ENCODE measurements at places on chromosomes 3 and 15.

- no peak for DNase-seq
These were observed 16.3 kb downstream of the BHLHE40 start for GRCh38 chr3:4995500-4996053.

GRCh38 chr3:42706721-42707619, 4.4 kb upstream of the HHATL start:
- DNase-seq, result no peak

GRCh38 chr3:124812291-124813265, 74.6 kb downstream of the ITGB5 start:
- peak; percentile 92 for DNase-seq

DNA sequence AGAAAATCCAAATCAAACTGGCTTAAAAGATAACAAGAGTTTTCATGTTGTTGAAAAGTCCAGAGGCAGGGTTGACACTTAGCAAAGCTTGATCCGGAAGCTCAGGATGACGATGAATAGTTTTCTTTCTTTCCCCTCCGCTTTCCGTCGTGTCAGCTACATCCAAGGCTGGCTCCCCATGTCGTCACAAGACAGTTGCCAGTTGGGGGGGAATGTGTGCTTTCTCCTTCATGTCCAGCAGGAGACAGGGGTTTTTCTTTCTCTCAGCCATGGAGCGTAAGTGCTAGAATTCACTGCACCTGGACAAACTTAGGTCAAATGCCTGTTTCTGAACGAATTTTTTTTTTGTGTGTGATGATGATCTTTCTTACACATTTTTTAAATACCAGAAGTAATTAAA, 273.8 kb upstream of the RGMA start:
- no peak for DNase-seq

- DNase-seq, result no peak
These were observed 52.6 kb upstream of the ABHD10 start for GRCh38 chr3:111926266-111926676.

DNA sequence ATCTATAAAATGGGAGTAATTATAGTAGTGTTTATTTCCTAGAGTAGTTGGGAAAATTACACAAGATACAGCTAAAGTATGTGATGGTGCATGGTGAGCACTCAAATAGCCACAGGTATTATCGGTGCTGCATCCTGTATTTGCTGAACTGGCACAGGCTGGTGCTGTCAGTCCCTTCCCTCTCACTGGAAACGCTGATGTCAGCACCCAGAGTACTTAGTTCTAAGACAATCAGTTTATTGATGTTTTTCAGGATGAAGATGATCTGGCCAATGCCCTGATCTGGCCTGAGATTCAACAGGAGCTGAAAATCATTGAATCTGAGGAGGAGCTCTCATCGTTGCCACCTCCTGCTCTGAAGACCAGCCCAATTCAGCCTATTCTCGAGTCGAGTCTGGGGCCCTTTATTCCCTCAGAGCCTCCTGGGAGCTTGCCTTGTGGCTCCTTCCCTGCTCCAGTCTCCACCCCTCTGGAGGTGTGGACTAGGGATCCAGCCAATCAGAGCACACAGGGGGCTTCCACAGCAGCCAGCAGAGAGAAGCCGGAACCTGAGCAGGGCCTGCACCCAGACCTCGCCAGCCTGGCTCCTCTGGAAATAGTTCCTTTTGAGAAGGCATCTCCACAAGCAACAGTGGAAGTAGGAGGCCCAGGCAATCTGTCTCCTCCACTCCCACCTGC, 49.7 kb downstream of the TMEM39A start:
- DNase-seq, result no peak

DNA sequence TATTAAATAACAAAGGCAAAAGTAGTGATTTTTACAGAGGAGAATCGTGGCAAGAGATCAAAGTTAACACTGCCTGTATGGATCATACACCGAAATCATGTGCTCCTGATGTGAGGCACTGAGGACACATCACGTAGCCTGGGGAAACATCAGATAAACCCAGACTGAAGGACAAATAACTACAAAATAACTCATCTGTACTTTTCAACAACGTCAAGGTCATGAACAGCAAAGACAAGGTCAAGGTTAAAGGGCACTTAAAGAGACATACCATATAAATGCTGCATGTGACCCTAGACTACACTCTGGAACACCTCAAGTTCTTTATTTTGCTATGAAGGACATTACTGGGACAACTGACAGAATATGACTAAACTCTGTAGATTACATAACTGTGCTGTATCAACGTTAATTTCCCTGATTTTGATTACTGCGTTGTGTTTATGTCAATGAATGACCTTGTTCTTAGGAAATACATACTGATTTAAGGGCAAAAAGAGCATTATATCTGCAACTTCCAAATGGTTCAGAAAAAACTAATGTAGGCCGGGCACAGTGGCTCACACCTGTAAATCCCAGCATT, 48.1 kb downstream of the CHSY1 start:
- no peak for DNase-seq

DNA sequence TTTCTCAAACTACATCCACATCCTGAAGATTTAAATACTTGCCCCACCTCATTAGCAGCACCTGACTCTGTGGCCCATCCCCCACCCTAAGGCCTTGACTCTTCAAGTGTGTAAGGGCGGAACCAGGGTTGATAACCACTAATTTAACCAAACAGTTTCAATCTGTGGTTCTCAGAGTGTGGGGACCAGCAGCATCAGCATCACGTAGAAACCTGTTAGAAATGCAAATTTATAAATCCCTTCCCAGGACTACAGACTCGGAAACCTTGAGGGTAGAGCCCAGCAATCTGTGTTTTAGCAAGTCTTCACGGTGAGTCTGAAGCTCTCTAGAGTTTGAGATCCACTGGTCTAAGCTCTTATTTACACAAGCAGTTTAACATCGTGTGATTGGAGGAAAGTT, 12.4 kb downstream of the GNB4 start:
- DNase-seq, result no peak

GRCh38 chr15:23850666-23851065, 163.6 kb upstream of the NDN start:
- DNase-seq, result no peak

GRCh38 chr15:58742819-58743502, 6.5 kb downstream of the ADAM10 start:
- DNase-seq, result no peak

DNA sequence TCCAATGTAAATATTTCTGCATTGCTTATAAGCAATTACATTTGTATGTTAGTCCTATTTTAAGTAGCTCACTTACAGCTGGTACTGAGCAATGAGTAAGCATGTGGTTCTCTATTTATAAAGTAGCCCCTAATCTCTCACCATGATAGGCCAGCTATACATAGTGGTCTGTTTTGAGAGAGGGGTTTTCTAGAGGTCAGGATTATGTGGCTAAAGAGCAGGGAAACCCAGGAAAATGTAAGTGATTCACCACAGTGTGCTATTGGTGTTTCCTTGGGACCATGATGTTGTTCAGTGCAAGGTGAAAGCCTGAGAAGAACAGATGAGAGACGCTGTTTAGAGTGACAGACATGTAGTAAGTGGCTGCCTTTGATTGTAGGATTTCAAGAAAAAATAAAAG, 26.4 kb downstream of the RBMS3 start:
- DNase-seq, result no peak

- DNase-seq, result no peak
These were observed 102.3 kb downstream of the MME start for GRCh38 chr3:155182467-155182866.

DNA sequence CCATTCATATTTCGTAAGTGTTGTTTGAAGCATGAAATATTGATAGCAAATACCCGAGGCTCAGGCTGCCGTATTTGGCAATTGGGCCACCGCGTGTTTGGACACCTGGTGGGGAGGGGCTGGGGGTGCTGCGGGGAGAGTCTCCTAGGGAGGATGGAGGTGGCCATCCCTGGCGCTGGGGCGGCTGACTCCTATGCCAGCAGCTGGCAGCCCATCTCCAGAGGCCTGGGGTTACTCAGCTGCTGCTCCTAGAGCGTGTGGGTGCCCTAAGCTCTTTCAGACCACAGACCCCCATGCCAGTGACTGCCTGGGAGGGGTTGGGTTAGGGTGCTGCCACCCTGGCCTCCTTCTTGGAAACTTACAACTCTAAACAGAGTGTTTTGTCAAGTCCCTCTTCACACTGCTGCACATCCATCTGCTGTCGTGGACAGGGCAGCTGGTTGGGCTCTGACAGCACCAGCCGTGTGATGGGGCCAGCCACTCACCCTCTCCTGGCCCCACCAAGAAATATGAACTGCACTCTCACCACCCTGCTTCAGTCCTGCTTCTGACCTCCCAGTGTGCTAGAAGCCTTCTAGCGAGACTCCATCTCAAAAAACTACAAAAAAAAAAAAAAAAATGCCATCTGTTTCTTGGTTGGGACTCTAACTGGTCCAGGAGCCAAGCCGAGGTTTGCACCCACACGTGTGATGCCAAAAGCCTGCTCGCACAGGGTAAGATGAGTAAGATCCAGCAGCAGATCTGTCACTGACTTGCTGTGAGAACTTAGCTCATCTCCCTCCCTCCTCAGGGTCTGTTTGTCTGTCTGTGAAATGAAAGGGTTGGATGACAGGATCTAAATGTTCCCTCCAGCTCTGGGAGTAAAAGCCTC, 156.2 kb downstream of the MEGF11 start:
- DNase-seq, result no peak

- DNase-seq, result no peak
These were observed 945.6 kb upstream of the GBE1 start for GRCh38 chr3:82707035-82707434.

GRCh38 chr3:129614435-129614834, 8.0 kb upstream of the PLXND1 start:
- no peak for DNase-seq

GRCh38 chr3:32719335-32719734, 34.3 kb downstream of the CNOT10 start:
- no peak for DNase-seq

DNA sequence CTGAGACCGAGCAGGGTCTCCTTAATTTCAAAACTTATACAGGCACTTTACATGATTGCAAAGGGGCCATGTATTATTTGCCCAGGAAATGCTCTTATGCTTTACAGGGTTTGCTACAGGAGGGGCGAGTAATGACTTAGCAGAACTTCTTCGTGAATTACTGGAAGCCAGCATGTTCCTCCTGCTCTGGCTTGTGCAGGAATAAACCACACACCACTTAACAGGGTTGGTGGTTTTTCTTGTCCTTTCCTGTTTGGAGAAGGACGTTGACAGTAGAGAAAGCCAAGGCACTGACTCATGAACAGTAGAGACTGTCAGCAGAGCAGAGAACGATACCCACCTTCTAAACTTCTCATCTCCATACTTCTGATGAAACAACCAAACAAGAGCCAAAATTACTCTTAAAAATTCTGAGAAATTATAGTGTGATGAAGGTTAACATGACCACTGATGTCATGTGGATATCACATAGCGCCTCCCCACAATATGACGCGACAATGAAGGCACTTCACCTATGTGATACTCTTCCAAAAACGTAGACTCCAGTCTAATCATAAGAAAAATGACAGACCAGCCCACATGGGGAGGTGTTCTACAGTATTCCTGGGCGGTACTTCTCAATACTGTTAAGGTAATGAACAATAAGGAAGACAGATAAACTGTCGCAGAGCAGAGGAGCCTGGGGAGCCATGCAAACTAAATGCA, 24.7 kb upstream of the MCTP2 start:
- DNase-seq, result peak; percentile 80

- no peak for DNase-seq
These were observed 58.5 kb upstream of the RAP2B start for GRCh38 chr3:153103406-153103945.

- DNase-seq, result no peak
These were observed 17.8 kb downstream of the USP3 start for GRCh38 chr15:63522225-63522578.

DNA sequence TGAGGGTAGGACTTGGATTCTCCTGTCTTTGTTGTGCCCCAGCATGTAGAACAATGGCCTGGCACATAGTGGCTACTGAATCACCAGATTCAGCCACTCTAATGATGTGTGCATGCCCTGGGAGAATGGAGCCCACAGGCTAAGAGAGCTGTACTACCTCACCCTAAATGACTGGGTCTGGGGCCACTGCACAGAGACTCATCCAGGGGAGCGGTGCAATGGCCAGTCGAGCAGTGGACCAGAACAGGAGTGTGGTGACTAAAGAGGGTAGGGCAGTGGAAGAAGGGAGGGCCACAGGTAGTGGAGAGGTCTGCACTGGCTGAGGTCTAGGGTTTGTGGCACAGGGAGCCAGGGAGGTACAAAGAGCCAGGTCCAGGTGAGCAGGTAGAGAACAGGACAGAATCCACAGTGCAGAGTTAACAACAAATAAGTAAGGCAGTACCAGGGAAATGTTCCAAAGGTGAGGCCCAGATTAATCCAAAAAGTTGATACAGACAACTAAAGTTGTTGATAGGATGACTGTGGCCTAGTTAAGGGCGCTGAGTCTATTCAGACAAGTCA, 142.7 kb upstream of the ATP11B start:
- no peak for DNase-seq

- no peak for DNase-seq
These were observed 42.3 kb downstream of the NR1D2 start for GRCh38 chr3:23987356-23987755.

DNA sequence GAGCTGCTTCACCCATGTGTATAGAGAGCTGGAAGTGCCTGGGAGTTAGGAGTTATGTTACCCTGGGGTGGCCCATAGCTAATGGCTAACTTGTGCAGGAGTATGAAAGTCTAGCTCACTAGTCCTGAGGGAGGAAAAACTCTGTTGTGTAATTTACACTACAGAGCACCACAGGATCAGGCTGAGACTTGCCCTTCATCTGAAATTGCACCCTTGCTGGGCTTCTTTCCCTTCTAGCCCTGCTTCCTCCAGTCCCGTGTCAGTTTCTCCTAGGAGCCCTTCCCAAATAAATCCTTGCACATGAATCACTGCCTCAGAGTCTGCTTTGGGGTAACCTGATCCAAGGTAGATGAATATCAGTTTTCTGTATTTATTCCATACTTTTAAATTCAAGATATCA, 40.0 kb downstream of the CTXND1 start:
- no peak for DNase-seq

- DNase-seq, result no peak
These were observed 56.9 kb upstream of the VGLL3 start for GRCh38 chr3:87047852-87048251.

DNA sequence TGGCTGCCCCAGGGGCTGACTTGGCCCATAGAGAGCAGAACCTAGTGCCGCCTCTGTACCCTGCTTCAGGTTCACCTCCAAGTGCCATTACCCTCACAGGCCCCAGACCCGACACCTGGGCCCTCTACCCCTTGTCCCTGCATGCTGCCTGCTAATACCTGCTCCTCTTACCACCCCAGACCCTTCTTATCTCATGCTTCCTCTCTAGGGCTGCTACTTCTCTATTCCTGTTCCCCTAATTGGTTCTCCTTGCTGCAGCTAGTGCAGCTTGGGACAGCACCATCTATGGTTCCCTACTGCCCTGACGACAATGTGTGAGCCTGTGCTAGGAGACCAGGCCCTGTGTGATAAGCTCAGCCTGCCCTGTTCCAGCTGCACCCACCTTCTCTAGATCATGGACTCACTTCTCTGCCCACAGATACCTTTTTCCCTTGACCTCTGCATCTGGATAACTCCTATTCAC, 15.3 kb downstream of the HDAC11 start:
- DNase-seq, result no peak

Data from stromal cell of bone marrow (primary cell).